ENCODE measurements at places on chromosomes 7 and 10. TPM values are rescaled to one million over a fixed set of nuclear protein-coding genes. Genes with fewer than 3 reads are reported as not detected.

- H3K27me3 ChIP-seq = no peaks in the 10 kb centered on the region
- no peak overlapping the region for H3K4me3 ChIP-seq
- no peak overlapping the region for H3K27ac ChIP-seq
- H3K36me3 ChIP-seq = peaks cover 33% of the 10 kb centered on the region
Observed at GRCh38 chr7:100819586-100819985, 7.7 kb downstream of the EPHB4 start.

DNA sequence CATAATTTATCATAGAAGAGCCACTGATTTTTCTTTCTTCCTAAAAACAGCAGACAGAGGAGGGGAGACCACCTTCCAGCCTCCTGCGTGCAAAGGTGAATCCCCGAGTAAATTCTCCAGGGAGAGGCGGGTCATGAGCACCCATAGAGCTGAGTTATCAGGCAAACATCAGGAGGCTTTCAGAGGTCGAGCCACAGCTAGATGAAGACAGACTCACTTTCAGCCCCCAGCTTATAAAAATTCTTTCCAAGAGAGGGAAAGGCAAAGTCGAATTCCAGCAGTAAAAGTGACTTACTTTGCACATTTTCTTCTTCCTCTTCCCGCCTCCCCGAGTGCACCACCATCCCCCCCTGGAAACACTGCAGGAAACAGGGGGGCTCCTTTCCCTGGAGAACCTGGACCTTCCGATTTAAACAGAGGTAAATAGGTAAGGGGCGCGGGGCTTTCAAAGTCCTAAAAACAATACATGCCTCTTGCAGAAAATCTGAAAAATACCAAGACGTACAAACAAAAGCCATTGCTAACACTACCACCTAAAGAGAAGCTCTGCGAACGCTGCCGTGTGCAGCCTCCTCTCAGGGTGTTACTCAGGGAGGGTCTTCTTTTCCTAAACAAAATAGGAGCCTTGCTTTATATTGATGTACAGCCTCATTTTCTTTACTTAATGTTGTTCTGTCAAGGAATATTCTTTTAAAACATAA lies 163.8 kb downstream of the SVIL start:
- H3K36me3 ChIP-seq = peaks cover 16% of the 10 kb centered on the region
- no peak overlapping the region for H3K4me3 ChIP-seq
- peak overlapping the region; percentile 44 for H3K27ac ChIP-seq
- H3K4me1 ChIP-seq = peaks cover 9% of the 10 kb centered on the region
- H3K27me3 ChIP-seq = no peaks in the 10 kb centered on the region

Gene ADRA2A
- polyA plus RNA-seq = 0.06 TPM

DNA sequence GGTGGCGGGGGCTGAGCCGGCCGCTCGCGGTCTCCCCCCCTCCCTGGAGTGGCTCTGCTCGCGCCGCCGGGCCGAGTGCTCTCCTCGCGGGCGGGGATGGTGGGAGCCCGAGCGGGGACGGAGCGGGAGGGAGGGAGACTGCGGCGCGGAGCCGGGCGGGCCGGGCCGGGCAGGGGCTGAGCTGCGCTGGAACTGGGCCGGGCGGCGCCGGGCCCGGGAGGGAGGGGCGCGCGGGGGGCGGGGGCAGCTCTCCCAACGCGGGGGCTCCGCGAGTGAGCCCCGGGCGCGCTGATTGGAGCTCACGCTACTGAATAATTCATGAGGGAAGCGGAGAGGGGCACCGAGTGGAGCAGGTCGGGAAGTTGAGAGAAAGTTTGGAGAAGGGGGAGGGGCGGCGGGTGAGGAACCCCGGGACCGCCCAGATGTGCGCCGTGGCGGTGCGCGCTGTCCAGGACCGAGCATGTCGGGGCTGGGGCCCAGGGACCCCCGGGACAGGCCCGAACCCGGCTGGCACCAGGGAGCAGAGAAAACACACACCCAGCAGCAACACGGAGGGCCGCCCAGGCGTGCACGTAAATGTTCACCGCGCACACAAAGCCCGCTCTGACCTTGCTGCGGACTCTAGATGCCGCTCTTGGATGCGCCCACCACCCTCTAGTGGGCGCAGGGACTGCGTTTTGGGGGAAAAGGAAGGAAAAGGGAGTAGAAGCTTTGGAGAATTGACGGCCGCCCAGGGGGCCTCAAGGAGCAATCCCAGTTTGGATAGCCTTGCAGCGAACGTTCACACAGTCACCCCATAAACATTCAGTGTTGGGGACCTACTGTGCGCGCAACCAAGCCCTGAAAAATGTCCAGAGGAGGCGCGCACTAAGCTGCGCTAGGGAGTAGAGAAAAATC lies at the start of gene EPHB4:
TSS of gene EPHB4 (minus strand) at position 194 of the 897 bp plus-strand sequence. CDS start 493 bp downstream, outside the sequence.
- peaks cover 11% of the 10 kb centered on the region for H3K36me3 ChIP-seq
- no peaks in the 10 kb centered on the region for H3K27me3 ChIP-seq
- H3K4me3 ChIP-seq = peak within 1 kb of the TSS; percentile 88
- peak; percentile 89 for DNase-seq
- H3K27ac ChIP-seq = no peak within 1 kb of the TSS

Gene SAP25
- 0.22 TPM for polyA plus RNA-seq

GRCh38 chr7:23405240-23405618 lies 65.1 kb downstream of the IGF2BP3 start:
- H3K36me3 ChIP-seq = no peaks in the 10 kb centered on the region
- no peaks in the 10 kb centered on the region for H3K4me1 ChIP-seq
- no peaks in the 10 kb centered on the region for H3K27me3 ChIP-seq
- no peak for DNase-seq
- no peak overlapping the region for H3K4me3 ChIP-seq

GRCh38 chr7:50412973-50413372 lies 37.2 kb downstream of the FIGNL1 start:
- H3K36me3 ChIP-seq = no peaks in the 10 kb centered on the region
- H3K27me3 ChIP-seq = peaks cover 3% of the 10 kb centered on the region
- H3K4me1 ChIP-seq = no peaks in the 10 kb centered on the region
- H3K4me3 ChIP-seq = no peak overlapping the region

Gene HOXA3
- polyA plus RNA-seq = 0.44 TPM

Gene CTNNA3
- polyA plus RNA-seq = not detected

GRCh38 chr10:76149182-76149581 lies 717.8 kb downstream of the LRMDA start:
- H3K27me3 ChIP-seq = no peaks in the 10 kb centered on the region
- no peaks in the 10 kb centered on the region for H3K36me3 ChIP-seq
- no peaks in the 10 kb centered on the region for H3K4me1 ChIP-seq
- DNase-seq = no peak

DNA sequence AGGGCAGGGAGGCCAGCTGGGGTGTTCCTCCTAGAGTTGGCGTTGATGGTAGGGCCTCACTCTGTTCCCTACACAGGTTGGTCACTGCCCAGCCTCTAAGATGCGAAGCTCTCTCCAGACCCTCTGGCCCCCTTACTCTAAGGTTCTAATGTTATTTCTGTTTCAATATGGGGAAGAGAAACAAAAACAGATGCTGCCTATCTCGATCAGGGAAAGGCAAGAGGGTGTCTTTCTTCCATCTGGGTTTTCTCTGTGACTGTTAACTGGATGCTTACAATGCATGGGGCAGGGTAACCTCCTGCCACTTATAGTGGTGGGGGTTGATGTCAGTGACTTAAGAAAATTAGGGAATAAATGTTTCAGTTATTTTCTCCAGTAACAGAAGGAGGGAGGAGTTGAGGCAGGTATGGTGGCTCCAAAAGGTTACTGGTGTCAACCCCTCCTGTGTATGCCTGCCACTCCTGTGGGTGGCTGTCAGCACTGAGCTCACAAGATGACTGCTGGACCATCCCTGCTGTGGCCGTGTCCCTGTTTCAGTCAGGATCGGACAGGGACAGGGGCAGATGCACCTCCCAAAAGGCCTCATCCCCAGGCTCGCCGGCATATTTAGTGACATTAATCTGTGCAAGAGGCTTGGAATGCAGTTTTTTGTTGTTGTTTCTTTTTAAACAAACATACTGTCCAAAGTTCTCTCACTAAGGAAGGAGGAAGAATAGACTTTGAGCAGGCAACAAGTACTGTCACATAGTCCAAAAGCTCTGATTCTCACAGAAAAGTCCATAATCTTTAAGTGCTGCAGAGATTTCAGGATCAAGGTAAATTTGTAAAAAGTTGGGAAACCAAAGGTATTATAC lies 39.6 kb upstream of the SYPL1 start:
- no peak overlapping the region for H3K4me3 ChIP-seq
- H3K36me3 ChIP-seq = no peaks in the 10 kb centered on the region
- no peak overlapping the region for H3K27ac ChIP-seq
- no peaks in the 10 kb centered on the region for H3K4me1 ChIP-seq
- peaks cover 9% of the 10 kb centered on the region for H3K27me3 ChIP-seq

DNA sequence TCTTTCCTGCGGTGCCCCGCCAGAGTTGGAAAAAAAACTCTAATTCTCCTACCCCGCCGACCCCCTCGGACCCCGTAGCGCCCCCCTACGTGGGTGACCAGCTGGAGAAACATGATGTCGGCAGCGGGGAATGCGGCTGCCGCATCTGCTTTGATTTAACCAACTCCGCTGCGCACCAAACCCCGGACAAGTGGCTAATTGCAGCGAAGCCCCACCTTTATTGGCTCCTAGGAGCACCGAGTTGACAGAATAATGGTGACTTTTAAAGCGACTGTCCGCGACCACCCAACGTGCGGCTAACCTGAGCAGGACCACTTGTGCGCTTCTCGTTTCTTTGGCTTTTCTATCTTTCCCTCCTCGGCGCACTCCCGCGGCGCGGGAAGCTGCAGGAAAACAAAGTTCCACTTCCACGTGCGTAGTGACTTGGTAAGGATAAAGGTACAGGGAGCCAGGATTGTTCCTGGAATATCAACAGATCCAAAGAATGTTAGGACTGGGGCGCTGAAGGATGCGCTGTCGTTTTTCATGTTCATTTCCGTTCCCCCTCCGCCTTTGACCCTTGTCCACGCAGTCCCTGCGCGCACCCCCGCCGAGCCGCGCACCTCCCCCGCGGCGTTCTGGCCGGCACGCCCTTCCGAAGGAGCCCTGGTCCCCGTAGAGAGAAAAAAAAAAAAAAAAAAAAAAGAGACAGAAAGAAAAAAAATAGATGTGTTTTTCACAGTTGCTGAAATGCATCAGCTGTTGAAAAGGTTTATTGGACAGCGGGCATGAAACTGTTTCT lies 1.4 kb downstream of the WNT16 start:
- peak overlapping the region; percentile 70 for H3K4me3 ChIP-seq
- H3K4me1 ChIP-seq = peaks cover 6% of the 10 kb centered on the region
- no peaks in the 10 kb centered on the region for H3K36me3 ChIP-seq
- peaks cover 17% of the 10 kb centered on the region for H3K27me3 ChIP-seq
- DNase-seq = no peak

DNA sequence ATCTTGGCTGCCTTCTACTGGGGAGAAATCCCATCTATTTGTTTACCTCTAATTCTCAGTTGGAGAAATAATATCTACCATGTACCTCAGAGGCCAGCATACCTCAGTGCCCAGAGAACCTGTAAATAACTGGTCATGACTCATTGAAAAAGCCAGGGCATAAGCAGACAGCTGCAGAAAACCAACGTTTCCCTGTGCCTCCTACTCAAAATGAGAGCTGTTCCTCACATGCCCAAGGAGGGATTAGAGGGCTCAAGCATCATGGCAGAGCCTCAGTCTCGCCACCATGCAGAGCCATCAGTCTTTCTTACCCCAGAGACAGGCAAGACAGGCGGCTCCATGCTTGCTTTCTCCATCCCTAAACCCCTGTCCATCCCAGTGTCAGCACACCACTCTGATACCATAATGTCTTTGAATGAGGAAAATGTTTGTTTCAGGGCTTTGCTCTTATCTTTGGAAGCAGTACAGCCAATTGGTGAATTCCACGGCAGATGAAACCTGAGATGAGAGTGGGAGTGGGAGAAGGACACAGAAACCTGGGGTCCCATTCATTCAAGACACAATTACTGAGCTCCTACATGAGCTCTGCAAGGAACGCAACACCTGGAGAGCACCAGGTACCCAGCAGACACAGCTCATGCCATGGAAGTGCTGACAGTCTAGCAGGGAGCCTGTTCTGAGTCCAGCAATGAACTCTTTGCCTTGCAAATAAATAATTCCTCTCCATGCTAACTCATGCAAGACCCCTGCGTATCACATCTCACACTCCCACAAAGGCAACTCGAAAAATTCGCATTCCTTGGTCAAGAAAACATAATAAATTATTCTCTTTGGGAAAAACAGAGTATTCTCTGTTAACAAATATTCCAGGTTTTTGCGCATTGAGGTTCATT lies 21.1 kb downstream of the PON1 start:
- no peak overlapping the region for H3K4me3 ChIP-seq
- peak; percentile 8 for DNase-seq
- H3K36me3 ChIP-seq = no peaks in the 10 kb centered on the region
- H3K27me3 ChIP-seq = no peaks in the 10 kb centered on the region
- H3K27ac ChIP-seq = no peak overlapping the region

- H3K36me3 ChIP-seq = peaks cover 15% of the 10 kb centered on the region
- no peak for DNase-seq
- no peak overlapping the region for H3K4me3 ChIP-seq
- H3K27ac ChIP-seq = no peak overlapping the region
Observed at GRCh38 chr10:100993986-100994708, 5.5 kb upstream of the LZTS2 start.

GRCh38 chr10:114824391-114824790 lies 2.8 kb downstream of the FHIP2A start:
- H3K4me3 ChIP-seq = peak overlapping the region; percentile 31
- no peaks in the 10 kb centered on the region for H3K36me3 ChIP-seq
- peaks cover 12% of the 10 kb centered on the region for H3K4me1 ChIP-seq
- no peaks in the 10 kb centered on the region for H3K27me3 ChIP-seq
- no peak for DNase-seq

GRCh38 chr7:157428554-157428945 lies 91.7 kb downstream of the DNAJB6 start:
- H3K4me1 ChIP-seq = no peaks in the 10 kb centered on the region
- no peak for DNase-seq
- no peak overlapping the region for H3K27ac ChIP-seq

Gene CRHR2
- polyA plus RNA-seq = not detected

GRCh38 chr10:11655836-11656235 lies 44.4 kb upstream of the USP6NL start:
- H3K27ac ChIP-seq = no peak overlapping the region
- H3K36me3 ChIP-seq = no peaks in the 10 kb centered on the region
- no peaks in the 10 kb centered on the region for H3K27me3 ChIP-seq
- DNase-seq = peak; percentile 6

DNA sequence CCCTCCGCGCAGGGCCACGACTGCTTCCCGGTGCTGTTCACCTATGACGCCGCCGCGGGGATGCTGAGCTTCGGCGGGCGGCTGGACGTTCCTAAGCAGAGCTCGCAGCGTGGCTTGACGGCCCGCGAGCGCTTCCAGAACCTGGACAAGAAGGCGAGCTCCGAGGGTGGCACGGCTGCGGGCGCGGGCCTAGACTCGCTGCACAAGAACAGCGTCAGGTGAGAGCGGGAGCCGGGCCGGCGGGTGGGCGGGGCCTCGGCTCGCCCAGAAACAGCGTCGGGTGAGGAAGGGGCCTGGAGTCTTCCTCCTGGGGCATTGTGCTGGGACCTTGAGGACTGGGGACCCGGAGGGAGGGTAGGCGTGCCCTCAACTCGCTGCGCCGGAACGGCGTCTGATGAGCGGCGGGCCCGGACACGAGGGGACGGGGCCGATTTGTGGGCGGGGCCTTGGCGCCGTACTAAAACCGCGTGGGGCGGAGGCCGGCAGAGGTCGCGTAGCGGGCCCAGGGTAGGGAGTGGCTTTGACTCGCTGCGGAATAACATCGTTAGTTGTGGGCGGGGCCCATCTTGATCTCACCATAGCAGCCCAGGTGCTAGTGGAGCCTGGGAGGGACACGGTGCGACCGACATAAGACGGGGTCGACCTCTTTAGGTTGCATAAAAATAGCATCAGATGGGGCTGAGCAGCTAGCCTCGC lies 15.6 kb downstream of the PDAP1 start:
- peak; percentile 69 for DNase-seq
- peaks cover 11% of the 10 kb centered on the region for H3K4me1 ChIP-seq
- H3K27ac ChIP-seq = peak overlapping the region; percentile 59
- no peaks in the 10 kb centered on the region for H3K27me3 ChIP-seq
- H3K4me3 ChIP-seq = peak overlapping the region; percentile 47

- peak; percentile 96 for DNase-seq
- no peaks in the 10 kb centered on the region for H3K27me3 ChIP-seq
- no peaks in the 10 kb centered on the region for H3K36me3 ChIP-seq
- peak overlapping the region; percentile 26 for H3K27ac ChIP-seq
- H3K4me1 ChIP-seq = no peaks in the 10 kb centered on the region
Observed at GRCh38 chr7:43569424-43569823, 13.5 kb upstream of the STK17A start.
